Stimulated activated CD4-positive, alpha-beta T cell treated with anti-CD3 and anti-CD28 coated beads, Interleukin-2, amount 100 ng/mL, for 24 hours (primary cell): ENCODE measurements at places on chromosomes 2 and 18.

DNA sequence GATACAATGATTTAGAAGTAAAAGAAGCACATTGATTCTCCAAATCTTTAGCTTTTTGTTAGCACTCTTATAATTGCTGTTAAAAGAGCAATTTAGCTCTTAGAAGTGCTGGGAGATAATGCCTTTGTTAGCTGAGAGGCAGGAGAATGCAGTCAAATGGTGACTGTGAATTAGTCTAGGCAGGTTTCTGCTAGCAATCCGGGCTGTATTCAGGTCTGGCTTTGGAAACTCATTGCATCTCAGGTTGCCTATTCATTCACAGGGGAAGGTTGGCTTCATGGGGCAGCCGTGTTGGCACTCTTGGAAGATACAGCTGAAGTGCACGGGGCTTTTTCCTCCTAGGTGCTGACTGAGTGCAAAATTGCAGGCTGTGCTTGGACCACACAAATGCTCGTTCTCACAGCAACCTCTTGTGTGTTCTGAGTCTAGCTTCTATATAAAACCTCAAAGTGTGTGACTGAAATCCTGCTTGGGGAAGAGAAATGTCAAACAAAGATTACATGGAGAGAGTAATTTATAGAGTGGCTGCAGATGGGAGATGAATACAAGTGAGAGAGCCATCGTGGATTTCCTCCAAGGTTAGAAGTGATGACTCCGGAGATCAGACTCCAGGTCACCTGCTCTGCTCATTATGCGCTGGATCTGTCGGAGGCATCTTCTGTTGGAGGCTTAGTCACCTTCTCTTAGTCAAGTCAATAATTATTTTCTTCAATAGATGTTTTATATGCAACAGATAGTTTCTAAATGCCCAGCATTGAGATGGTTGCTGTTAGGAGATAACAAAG is 167.8 kb downstream of the PMAIP1 start:
- no peak for DNase-seq

DNA sequence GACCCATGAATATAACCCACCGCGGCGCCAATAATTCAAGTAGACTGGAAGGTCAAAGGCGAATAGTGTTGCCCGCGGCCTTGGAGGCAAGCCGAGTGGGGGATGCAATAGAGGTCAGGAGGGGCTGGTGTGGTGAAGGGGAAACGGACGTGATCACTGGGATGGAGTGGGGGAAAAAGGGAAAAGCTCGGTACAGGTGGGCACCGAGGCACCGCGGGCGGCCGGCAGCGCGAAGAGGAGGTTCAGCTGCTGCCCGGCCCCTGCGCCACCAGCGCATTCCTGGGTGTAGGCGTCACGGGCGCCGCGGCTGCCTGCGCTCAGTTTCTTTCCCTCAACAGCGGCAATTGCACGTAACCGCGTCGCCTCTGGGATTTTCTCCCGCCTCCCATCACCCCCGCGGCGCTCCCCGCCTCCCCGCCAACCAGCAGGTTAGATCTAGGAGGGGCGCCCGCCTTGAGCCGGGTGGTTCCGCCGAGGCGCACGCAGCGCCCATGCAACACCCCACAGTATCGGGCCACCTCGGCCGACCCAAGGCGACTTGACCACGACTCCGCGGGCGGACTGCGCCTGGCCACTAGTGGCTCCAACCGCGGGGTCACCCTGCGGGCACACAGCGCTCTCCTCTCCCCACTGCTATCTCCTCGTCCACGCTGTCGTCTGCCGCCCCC is 1.5 kb downstream of the RND3 start:
- DNase-seq: no peak

DNA sequence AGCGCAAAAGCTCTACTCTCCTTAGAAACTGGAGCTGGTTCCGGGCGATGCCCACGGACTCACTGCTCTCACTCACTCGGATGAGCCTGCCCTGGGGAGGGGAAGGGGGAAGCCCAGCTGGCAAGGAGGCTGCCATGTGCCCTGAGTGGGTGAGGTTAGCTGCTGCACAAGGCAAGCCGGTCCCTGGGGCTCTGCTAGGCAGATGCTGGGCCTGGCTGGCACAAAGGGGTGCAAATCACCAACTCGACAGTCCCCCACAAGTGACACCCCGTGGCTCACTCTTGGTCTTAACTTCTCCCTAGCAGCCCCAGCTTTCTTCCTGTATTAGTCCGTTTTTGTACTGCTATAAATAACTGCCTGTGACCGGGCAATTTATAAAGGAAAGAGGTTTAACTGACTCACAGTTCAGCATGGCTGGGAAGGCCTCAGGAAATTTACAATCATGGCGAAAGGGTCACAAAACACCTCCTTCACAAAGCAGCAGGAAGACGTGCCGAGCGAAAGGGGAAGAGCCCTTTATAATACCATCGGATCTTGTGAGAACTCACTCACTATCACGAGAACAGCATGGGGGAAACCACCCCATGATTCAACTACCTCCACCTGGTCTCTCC is 33.2 kb downstream of the ADCY3 start:
- DNase-seq: no peak

DNA sequence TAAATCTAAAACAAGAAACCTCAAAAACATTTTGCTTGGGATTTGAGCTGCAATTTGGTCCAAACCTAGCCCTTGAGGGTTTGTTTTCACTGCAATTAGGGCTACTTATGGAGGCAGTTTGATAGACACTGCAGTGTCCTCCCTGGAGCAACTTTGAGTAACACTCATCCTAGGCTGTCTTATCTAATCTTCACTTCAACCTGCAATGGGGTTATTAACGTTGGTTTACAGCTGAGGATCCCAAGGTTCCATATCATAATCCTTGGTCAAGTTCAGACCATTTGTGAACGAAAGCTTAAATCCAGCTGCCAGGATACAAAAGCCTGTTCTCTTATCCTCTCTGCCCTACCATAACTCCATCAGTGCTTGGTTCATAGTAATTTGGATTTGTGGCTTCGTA is 2.5 kb downstream of the ANXA4 start:
- DNase-seq: no peak

- no peak for DNase-seq
These were observed 134.7 kb downstream of the LDLRAD4 start for GRCh38 chr18:13353084-13353823.

DNA sequence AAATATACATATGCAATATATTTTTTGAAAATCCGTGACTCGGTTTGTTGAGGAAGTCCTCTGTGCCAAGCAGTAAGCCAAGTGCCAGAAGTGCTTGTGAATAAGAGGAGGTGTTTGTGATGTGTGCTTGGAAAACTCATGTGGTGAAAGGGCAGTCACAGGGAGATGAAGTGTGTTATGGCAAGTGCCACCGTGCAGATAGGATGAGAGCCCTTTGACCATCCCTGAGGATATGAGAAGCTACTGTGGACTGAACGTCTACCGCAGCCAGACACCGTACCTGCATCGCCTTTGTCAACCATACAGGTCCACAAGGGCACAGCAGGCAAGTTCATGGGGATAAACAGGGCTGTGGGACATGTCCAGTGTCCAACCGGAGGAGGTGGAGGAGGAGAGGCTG is 288.9 kb upstream of the MYT1L start:
- no peak for DNase-seq

DNA sequence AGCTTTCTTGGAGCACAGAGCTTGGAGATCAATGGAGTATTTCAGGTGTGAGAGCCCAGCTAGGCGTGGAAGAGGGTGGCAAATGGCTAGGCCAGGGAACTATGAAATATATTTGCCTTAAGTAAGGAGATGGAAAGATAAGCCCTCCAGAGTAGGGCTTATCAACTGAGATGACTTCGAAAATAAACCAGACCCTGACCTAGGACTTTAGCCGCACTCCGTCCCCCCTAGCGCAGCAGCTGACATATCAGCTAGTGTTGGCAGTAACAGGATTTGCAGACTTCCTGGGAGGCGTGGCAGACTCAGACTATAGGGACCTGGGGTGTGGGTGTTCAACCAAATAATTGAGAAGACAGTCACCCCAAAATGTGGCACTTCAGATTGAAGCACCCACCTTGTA is 127.7 kb upstream of the EPAS1 start:
- DNase-seq: no peak
